ENCODE measurements at places on chromosomes 11 and 22. TPM values are rescaled to one million over a fixed set of nuclear protein-coding genes. Genes with fewer than 3 reads are reported as not detected.

GRCh38 chr11:22752908-22753310, 76.7 kb downstream of the SVIP start:
- no peak overlapping the region for H3K27ac ChIP-seq
- no peaks in the 10 kb centered on the region for H3K27me3 ChIP-seq
- no peaks in the 10 kb centered on the region for H3K4me1 ChIP-seq
- no peak for DNase-seq

- H3K27me3 ChIP-seq = no peaks in the 10 kb centered on the region
- no peak for DNase-seq
- no peak overlapping the region for H3K4me3 ChIP-seq
Observed at GRCh38 chr22:33188326-33188725, 130.1 kb upstream of the SYN3 start.

GRCh38 chr22:40056559-40056958, 61.8 kb downstream of the FAM83F start:
- H3K4me1 ChIP-seq = peaks cover 18% of the 10 kb centered on the region
- DNase-seq = no peak
- H3K27ac ChIP-seq = no peak overlapping the region
- no peaks in the 10 kb centered on the region for H3K36me3 ChIP-seq
- H3K27me3 ChIP-seq = no peaks in the 10 kb centered on the region
- no peak overlapping the region for H3K4me3 ChIP-seq

DNA sequence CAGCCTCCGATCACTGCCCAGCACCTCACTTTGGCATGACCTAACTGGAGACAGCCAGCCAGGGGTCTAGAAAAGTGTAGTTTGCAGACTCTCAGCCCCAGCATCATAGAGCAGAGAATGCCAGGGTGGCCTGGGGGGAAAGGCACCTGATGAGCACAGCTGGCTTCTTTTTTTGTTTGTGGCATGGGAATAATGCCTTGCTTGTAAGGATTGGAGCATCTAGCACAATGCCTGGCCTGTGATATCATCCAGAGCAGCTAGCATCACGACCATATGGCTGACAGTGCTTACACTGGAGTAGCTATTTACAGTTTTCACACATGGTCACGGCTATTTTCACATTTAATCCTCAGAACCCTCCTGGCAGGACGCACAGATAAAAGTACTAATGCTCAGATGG, 594.8 kb upstream of the B3GAT1 start:
- no peak overlapping the region for H3K27ac ChIP-seq
- no peak for DNase-seq
- H3K4me1 ChIP-seq = no peaks in the 10 kb centered on the region
- no peak overlapping the region for H3K4me3 ChIP-seq
- H3K27me3 ChIP-seq = no peaks in the 10 kb centered on the region
- no peaks in the 10 kb centered on the region for H3K36me3 ChIP-seq

- peak; percentile 65 for DNase-seq
- H3K27ac ChIP-seq = no peak overlapping the region
- no peaks in the 10 kb centered on the region for H3K27me3 ChIP-seq
- H3K4me3 ChIP-seq = no peak overlapping the region
Observed at GRCh38 chr11:2197771-2198520, 26.3 kb upstream of the TH start.

- H3K36me3 ChIP-seq = no peaks in the 10 kb centered on the region
- no peak for DNase-seq
- peaks cover 18% of the 10 kb centered on the region for H3K4me1 ChIP-seq
- no peaks in the 10 kb centered on the region for H3K27me3 ChIP-seq
Observed at GRCh38 chr22:40499209-40499623, 128.8 kb downstream of the SGSM3 start.

The LDLRAD3 gene
- 12.1 TPM for total RNA-seq
